ENCODE measurements at places on chromosomes 1 and 21. TPM values are rescaled to one million over a fixed set of nuclear protein-coding genes. Genes with fewer than 3 reads are reported as not detected.

GALNT2 gene
- 144 TPM for total RNA-seq

GRCh38 chr1:61539720-61540462 lies 185.1 kb downstream of the TM2D1 start:
- no peak for DNase-seq

- DNase-seq = no peak
These were observed 11.2 kb upstream of the HMGB4 start for GRCh38 chr1:33852711-33853110.

ANGPTL7 gene
- total RNA-seq = 0.42 TPM

DNA sequence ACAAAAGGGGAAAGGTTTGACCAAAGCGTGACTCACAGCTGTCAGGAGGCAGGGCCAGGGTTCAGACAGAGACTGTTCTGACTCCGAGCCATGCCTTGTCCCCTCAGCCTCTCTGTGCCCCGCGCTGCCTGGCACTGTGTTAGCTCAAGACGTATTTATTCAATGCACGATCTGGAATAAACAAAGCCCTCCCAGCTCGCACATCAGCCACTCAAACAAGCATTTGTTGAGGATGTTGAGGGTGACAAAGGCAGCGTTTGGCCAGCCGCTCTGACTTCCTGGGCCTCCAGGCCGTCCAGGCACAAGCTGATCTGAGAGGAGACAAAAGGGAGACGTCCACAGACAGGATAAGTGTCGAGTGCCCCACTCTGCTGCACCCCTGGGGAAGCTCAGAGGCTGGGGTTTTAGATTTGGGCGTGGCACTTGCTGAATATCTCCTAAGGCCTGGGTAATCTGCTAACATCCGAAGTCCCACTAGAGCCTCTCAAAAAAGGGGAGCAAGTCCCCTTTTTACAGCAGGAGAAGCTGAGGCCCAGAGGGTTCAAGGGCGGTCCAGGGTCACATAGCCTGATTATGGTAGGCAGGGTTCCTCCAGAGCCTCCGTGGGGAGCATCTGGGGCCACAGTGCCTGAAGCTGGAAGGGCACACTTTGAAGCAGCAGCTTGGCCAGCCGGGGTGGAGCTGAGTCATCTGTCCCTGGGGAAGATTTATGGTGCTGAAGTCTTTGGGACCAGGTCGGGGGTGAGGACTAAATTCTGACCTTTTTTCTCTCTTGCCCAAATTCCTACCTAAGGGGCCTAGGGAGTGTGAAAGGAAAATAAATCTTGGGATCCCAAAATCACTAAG lies 95.9 kb downstream of the SPSB1 start:
- no peak for DNase-seq

DNA sequence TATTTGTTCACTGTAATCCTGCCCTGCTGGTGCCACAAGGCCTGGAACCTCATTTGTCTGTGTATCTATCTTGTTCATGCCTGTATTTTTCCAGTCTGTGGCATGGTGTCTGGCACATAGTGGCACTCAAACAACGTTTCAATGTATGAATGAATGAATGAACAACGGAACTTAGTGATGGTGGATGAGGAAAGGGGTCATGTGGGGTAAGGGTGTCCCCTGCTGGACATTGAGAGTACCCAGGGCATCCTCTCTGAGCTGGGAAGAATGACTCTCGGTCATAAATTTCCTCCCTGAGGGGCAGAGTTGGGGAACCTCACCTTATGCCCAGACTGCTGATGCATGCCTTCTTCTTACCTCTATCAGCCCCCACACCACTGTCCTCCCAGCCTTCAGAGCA lies 18.9 kb upstream of the ZNF683 start:
- no peak for DNase-seq

- no peak for DNase-seq
These were observed 53.1 kb upstream of the GPR37L1 start for GRCh38 chr1:202069662-202070061.

- no peak for DNase-seq
These were observed 82.9 kb downstream of the GALNT2 start for GRCh38 chr1:230149751-230150584.

GRCh38 chr1:173507205-173507846 lies 30.2 kb downstream of the PRDX6 start:
- DNase-seq = no peak

DNA sequence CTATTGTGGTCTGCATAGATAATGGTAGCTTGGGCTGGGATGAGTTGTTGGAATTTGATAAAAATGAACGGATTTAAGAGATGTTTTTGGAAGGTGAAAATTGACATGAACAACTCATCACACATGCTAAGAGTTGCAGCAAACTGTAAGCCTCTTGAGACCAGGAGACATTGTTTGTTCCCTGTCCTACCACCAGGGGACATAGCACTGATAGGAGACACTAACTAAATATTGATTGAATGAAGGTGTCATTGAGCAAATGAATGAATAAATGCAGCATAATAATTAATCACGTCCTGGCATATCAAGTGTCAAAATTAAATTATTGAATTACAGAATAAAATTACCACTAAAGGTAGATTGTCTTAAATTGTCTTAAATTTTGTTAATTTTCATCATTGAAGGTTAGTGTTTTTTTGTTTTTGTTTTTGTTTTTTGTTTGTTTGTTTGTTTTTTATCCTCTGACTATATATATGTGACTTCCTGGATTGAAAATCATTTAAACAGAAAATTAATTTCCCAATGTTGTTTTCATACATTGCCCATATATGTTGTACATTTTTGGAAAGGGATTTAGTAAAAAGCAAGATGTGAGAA lies 285.3 kb upstream of the C1orf105 start:
- DNase-seq = no peak

GRCh38 chr1:46725736-46726108 lies 6.8 kb upstream of the EFCAB14 start:
- DNase-seq = no peak

DNA sequence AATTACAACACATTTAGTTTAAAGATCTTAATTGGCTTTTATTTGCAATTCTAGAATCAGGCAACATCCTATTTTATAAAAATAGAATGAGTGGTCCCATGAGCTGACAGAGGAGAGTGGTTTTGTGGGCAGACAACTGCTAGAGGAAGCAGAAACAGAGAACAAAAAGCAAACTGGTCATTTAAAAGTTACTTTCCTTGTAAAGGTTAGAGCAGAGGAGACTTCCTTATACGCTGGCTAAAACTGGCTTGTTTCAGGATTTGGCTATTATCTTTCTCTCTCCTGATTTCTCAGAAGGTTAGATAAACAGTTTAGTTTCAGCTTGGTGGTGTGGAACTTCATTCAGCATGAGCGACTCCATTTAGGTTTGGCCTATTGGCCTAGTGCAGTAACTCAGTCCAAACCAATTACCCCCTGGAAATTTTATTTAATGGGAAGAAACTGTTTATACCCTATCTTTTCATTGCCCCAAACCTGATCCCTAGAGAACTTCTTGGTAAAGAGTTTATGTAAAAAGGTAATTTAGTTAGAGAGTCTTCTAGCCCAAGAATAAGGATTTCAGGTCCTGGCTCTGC lies 32.2 kb upstream of the IL20 start:
- DNase-seq = no peak

GRCh38 chr1:55380355-55380970 lies 165.3 kb upstream of the USP24 start:
- no peak for DNase-seq

LCE3E gene
- total RNA-seq = not detected

GRCh38 chr1:100298512-100298911 lies 32.5 kb downstream of the RTCA start:
- no peak for DNase-seq

DNA sequence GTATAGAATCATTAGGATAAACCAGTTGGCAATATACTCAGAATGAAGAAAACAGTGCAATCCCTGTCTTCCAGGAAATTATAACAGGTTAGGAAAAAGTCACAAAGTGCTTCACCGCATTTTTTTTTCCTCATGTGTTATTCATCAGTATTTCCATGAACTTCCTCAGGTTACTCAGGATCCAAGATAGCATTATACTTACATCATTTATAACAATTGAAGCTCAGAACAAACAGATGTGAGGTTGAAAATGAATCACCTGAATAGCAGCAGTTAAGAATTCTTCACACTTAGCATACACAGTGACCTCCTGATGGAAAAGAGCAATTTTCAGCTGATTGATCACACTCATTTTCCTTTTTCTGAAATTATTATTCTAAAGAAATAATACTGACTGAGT lies 1040.7 kb upstream of the B3GALT2 start:
- DNase-seq = no peak

DNA sequence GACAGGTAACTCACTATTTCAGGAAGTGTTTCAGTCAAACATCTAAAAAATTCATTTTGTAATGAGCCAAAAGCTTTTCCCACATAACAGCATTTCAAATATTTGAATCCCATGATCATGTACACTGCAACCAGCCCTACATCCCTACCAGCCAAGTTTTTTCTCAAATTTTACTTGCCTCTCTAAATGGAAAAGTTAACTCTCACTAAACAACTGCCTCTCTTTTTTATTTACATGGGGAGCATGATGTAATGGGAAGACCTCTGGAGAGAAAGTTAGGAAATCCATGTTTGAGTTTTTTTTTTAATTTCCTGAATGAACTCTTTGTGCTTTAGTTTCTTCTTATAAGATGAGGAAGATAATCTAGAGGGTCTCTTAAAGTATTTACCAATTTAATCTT lies 70.5 kb downstream of the TTLL7 start:
- no peak for DNase-seq

OVAAL gene
- total RNA-seq = not detected

DNA sequence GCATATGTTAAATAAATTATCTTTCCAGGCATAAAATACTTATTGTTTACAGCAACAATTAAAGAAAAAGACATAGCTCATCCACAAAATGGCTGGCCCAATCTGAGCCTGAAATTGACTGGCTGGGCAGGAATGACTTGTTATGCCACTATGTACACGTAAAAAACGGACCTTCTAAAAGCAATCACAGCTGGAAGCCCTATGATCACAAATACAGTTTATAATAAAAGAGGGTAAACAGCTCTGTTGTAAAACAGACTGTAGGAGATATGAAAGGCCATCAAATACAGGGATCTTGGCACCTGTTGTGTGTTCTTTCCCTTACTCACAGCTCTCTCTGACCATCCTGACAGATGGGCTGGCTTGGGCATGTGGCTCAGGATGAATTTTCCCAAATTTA lies 70.5 kb upstream of the DMRTA2 start:
- DNase-seq = no peak

DNA sequence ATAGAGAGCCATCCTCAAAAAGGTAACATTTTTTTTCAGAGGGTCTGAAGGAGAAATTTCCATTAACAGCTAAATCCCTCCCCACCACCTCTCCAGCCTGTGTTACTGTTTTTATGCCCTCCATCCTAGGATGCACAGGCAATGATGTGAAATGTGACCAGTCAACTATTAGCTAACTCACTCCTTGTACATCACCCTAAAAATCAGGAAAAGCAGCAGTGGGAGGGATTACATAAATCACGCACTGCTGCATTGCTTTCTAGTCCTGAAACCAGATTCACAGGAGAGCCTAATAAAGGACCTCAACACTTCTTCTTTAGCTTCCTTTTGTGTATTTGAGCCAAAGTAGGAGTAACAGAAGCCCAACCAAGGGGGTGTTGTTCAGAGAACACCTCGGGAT lies 66.3 kb downstream of the LMO4 start:
- no peak for DNase-seq

GRCh38 chr1:31548534-31548906 lies 27.8 kb upstream of the TINAGL1 start:
- no peak for DNase-seq

CD53 gene
- total RNA-seq = 93.6 TPM

DNA sequence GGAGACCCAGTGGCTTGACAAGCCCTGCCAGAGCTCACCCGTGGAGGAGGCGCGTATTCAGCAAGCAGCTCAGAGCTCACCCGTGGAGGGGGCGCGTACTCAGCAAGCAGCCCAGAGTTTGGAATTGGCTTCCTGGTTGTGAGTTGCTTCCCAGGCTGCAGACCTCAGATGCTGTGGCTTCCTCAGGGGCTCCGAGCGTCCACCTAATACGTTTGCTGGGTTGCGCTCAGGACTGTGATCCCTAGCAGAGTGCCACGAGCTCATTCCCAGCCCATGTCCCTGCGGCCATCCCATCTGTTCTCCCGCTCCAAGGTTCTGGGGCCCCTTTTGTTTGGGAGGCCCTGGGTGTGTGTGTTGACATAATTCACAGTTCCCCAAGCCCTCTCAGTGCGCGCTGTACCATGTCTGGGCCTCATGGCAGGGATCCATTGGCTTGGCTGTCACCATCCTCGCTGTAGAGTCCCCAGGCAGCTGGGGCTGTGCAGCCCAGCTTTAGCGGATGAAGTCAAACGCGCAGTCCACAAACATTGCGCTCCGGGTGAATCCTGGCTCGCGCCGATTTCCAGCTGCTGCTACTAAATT lies 3.6 kb downstream of the AJAP1 start:
- DNase-seq = no peak

- no peak for DNase-seq
These were observed 1.3 kb upstream of the LAPTM5 start for GRCh38 chr1:30758785-30759380.

- DNase-seq = no peak
These were observed 43.3 kb upstream of the PRDX6 start for GRCh38 chr1:173433751-173434326.

GRCh38 chr1:44677201-44677766 lies 2.8 kb downstream of the ARMH1 start:
- DNase-seq = no peak

ERICH3 gene
- not detected for total RNA-seq

GRCh38 chr1:16900751-16901150 lies 5.0 kb downstream of the RNU1-2 start:
- DNase-seq = no peak

HSF2BP gene
- 0.26 TPM for total RNA-seq

DNA sequence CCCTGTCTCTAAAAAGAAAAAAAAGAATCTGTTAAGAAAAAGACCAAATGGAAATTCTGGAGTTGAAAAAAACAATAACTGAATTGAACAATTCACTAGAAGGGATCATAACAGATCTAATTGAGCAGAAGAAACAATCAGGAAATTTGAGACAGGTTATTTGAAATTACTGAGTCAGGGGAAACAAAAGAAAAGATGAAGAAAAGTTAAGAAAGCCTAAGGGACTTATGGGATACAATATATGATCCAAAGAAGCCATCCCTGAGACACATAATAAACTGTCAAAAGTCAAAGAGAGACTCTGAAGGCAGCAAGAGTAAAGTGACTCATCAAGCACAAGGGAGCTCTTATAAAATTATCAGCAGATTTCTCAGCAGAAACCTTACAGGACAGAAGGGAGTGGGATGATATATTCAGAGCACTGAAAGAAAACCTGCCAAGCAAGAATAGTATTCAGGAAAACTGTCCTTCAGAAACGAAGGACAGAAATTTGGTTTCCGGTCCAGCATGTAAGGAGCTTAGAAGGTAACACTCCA lies 44.5 kb downstream of the SLC2A1 start:
- DNase-seq = no peak

- no peak for DNase-seq
These were observed 86.1 kb upstream of the ZNF326 start for GRCh38 chr1:89908672-89909436.

GRCh38 chr1:36212782-36213181 lies 11.5 kb upstream of the THRAP3 start:
- no peak for DNase-seq

GRCh38 chr1:67599085-67599484 lies 85.9 kb upstream of the GADD45A start:
- DNase-seq = no peak

LENEP gene
- total RNA-seq = not detected

ZFP69 gene
- total RNA-seq = 3.0 TPM

All from mesenteric fat pad (tissue), 1 donor.